Stimulated activated CD4-positive, alpha-beta T cell treated with anti-CD3 and anti-CD28 coated beads, Interleukin-1b, Interleukin-23, amount 100 ng/mL, for 4 hours (primary cell): ENCODE measurements at places on chromosomes 2 and 18.

- no peak for DNase-seq
Observed at GRCh38 chr2:223786943-223787342, 50.4 kb downstream of the AP1S3 start.

DNA sequence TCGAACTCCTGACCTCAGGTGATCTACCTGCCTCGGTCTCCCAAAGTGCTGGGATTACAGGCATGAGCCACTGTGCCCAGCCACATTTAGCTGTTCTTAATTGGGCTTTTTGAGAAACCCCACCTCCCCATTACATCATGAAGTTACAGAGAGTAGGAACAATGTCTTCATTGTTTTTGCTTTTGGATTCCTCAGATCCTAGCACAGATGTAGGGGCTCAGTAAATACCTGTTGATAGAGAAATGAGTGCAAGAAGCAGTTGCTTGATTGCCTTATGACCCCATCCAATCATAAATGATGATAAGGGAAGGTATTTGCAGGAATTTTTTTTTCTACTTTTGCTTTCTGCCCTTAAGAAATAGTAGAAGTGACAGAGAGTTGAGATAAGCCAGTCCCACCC lies 25.4 kb downstream of the GREB1L start:
- DNase-seq = no peak

DNA sequence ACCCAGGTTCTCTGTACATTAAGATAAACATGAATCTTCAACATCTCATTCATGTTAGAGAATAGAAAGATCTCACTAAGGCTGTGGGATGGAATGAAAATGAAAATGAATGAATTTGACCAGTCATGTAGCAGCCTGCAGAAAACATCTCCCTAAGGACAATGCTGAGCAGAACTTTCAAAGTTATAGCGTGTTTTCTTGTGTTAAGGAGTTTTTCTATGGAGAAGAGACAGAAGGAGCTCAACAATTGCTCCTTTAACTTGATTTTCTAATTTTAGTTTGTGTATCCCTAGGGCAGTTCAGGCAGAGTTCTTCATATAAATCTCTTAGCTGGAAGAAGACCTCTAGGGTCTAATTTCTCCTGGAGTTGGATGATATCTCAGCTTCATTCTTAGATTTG lies 45.2 kb upstream of the PDCL3 start:
- DNase-seq = no peak

DNA sequence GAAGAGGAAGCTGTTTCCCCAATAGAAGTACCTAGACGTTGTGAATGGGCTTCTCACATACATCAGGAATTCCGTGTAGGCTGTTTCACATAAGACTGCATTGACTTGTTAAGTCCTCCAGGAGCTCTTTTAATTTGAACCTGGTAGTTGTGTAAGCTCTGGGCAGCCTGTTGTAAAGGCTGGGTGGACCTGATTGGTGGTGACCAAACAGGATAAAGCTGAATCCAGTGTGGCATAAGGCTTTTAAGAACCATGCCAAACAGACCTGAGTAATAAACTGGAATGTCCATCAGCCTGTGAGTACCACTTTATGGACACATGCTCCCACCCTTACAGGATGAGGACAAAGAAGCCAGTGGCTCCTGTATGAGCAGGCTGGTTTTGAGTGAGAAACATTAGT lies 24.1 kb downstream of the RMND5A start:
- no peak for DNase-seq

DNA sequence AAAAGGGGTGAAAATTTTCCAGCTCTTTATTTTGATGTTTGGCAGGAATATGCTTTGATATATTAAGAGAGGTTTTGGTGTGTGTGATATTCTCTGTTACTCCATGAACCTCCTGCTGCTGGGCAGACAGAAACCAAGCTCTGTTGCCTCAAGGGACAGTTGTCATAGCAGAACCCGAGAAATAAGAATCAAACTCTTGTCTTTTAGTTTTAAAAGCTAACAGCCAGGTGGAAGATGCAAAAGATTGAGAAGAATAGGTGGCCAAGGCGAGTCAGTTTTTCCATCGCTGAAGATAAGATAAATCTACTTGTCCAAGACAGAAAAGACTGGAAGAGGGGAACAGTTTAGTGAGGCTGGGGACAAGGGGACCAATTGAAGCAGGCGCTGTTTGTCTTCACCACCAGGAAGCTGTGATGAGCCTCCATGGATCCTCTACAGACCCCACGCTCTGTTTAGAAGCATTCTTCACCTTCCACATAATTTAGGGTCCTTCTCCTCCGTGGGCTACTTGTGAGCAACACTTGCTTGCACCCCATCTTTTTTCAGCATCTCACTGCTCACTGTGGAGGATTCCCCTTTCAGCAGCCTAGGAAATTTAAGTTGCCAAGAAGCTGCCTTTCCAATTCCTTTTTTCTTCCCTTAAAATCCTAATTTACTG lies 23.9 kb downstream of the PMAIP1 start:
- DNase-seq = no peak

- DNase-seq = no peak
Observed at GRCh38 chr2:127578411-127578810, 42.9 kb downstream of the MYO7B start.

DNA sequence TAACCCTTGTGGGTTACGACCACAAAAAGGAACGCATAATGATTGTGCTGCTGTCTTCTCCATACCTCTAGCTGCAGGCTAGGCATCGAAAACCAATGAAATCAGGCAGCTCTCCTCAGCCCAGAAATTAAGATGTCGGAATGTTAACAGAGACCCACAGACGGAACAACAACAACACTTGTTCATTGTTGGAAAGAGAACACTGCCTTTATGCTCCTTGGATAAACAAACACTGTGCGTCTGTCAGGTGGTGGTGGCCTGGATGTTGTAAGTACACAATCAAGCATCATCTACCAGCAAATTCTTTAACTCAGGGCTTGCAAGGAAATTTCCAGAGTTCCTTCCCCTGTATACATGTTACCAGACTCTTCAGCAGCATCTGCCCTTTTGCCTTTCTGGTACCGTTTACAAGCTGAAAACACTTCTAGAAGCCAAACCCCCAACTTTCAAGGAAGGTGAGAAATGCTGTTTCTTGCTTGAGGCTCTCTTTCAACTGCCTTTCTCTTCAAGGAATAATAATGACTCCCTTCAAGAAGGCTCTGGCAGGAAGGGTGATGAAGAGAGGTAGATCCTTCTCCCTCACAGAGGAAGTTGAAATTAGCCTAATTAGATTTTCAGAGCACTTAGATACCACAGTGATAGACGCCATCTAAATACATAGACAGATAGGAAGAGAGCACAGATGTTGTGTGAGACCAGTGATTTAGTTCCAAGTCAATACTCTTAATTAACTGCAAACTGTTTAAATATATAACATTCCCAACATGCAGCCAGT lies 332.7 kb downstream of the ZNF521 start:
- DNase-seq = no peak

GRCh38 chr2:121286506-121286905 lies 1.5 kb upstream of the TFCP2L1 start:
- DNase-seq = no peak

DNA sequence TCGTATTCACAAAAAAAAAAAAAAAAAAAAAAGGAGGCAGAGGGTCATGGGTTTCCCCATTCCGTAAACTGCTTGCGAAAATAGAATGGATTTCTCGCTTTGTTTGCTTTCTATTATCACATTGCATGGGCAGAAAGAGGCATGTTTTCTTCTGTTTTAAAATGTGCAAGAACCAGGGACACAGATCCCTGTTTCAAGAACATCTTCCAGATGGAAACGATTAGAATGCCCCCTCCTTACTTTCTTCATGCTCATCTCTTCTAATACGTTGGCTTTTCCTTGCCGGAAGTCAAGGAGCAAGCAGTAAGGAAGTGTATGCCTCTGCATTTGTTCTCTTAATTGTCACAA lies 51.0 kb upstream of the ZNF516 start:
- no peak for DNase-seq

DNA sequence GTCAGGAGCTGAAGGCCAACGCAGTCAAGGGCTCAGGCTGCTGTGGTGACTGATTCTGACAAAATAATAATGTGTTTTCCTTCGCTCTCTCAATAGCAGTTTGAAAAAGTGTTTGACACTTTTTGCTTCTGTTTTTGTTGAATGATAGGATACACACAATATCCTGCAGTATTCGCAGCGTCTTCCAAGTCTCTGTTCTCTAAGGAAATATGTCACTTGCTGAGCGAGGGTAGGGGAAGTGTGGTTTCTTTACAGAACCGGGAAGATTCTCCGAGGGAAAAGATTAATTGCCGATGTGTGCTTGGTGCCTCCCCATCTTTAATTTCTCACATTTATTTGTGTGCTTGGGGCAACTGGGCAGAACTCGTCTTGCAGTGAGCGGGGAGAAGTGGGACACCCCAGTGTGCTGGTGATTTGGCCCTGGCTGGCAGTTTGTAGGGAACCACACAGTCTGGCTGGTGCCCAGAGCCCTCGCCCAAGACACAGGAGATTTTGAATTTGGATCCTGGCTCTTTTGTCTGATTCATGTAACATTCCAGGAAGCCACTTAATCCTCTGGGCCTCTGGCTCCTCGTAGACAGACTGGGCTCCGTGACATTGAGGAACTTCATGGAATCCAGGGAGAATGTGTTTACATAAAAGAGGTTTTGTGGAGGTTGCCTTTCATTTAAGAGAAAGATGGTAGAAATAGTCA lies 169.4 kb downstream of the LDLRAD4 start:
- no peak for DNase-seq

DNA sequence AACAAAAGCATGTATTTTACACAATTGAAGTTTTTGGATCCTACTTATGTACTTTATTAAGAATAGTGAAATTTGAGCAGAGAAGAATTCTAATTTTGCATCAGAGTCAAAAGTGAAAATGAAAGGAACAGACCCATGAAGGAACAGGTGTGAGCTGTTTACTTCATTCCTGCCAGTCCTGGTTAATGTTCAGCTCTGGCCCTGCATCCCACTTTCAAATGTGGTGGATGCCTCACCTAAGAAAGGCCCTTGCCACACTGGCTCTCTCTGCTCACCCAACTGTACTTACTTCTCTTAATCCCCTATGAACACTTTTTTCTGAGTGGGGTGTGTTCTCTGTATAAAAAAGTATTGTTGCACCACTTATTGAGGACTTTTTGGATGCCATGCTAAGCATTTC lies 22.2 kb downstream of the FAM110C start:
- DNase-seq = no peak

DNA sequence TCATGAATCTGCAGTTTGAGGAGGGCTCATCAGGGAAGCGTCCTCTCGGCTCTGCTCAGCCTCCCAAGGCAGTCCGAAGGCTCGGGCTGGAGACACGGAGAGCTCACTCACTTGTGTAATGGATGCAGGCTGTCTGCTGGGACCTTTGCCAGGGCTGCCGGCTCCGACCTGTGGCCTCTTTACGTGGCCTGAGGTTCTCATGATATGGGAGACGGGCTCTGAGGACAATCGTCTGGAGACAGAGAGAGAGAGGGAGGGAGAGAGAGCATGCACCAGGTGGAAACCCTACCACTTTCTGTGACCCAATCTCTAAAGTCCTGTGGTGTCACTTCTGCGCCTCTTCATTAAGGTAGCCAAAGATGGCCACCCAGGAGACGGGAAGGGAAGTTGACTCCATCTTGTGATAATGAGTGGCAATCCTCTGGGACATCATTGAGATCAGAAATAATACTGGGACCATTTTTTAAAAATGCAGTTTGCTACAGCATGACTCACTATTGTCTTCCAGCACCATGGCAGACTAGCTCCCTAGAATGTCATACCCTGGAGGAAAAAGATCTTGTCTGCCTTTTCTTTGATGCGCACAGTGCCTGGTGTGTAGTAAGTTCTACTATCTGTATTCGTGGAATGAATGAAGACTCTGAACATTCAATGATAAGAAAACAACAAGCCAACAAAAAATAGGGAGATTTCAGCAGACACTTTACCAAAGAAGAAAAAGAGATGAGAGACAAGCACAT lies 60.2 kb downstream of the CD8B2 start:
- no peak for DNase-seq

- DNase-seq = no peak
Observed at GRCh38 chr2:80303909-80304837, at the start of gene LRRTM1. LRRTM1 (minus strand) TSS chr2:80304752; CDS start chr2:80303819, 933 bp downstream.
